NT2/D1 (cell line): ENCODE measurements at places on chromosomes 13 and 19.

GRCh38 chr13:112874751-112875300 lies 94.2 kb upstream of the MCF2L start:
- DNase-seq: no peak

DNA sequence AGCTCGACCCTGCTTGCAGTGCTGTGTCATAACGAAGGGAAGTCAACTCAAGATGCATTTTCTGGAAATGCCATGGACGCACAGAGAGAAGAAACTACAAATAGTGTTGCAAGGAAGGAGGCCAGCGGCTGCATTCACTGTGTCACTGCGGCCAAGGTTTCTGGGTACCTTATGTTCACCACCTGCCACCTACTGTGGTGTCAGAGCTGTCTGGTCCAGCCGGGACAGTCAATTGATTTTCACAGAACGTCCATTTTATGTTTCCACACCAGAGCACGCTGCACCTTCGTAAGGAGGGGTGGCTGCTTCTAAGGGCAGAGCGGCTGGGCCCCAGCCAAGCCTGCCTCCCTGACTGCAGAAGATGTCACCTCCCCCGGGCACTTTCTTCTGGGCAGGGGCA lies 17.7 kb downstream of the TSHZ3 start:
- no peak for DNase-seq

GRCh38 chr13:112058519-112058873 lies 8.5 kb upstream of the SOX1 start:
- DNase-seq: no peak

DNA sequence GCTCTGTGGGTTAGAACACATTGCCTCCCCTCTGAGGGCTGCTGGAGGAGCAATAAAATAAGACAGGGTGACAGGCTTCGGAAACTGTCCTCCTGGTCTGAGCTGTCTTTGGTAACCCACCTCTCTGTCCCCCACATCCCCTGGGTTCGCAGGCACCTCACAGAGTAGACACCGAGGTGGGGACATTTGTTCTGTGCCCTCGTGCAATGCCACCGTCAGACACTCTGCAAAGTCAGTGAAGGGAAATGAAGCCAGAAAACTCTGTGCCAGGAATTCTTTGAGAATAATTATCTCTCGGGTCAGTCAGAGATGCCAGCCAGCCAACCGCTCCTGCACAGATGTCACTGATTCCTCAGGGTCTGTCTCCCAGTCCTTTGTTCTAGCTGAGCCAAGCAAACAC lies 493.6 kb downstream of the FOXO1 start:
- no peak for DNase-seq

DNA sequence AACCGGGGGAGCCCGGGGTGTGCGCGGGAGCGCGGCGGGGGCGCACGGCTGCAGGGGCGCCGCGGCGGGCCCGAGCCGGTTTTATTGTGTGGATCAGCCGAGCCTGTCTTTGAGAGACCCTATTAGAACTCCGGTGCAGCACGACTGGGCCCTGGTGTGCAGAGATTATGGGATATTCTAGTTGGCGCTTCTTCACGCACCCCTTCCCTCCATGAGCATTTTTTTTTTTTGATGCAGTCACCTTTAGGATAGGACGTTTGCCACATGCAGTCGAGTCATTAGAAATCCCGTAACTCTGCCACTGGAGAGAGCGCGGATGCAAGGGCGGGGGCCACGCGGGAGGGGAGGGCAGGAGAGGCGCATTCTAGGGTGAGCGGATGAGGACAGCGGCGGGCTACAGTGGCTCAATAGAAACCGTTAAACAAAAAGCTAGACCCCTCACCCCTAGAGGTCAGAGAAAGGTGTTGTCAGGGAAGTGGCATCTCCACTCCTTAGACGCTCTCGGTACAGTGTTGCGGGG lies 3.7 kb downstream of the FGF9 start:
- no peak for DNase-seq

GRCh38 chr13:111844682-111845081 lies 222.3 kb upstream of the SOX1 start:
- no peak for DNase-seq

GRCh38 chr19:46574533-46574932 lies 26.6 kb upstream of the CALM3 start:
- no peak for DNase-seq

DNA sequence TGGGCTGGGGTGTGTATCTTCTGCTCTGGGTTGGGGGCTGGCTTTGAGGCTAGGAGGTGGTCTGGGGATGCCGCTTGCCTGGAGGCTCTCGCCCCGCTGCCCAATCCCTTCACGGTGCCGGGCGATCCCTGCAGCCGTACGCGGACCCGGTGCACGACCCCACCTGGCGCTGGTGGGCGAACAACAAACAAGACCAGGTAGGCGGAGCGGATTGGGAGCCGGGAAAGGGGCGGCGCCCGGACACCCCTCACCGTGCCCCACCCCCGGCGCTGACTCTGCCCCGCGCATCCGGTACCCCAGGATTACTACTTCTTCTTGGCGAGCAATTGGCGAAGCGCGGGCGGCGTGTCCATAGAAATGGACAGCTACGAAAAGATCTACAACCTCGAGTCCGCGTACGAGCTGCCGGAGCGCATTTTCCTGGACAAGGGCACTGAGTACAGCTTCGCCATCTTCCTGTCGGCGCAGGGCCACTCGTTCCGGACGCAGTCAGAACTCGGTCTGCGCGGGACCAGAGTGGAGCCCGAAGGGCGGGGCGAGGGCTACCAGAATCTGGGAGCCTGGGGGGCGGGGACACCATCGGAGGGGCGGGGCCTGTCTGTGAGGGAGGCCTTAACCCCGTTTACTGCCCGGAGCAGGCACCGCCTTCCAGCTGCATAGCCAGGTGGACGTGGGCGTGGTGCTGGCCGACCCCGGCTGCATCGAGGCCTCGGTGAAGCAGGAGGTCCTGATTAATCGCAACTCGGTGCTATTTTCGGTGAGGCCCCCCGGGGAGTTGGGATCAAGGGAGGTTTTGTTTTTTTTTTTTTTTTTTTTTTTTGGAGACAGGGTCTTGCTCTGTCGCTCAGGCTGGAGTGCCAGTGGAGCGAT lies 12.1 kb upstream of the PSMD8 start:
- peak; percentile 40 for DNase-seq

DNA sequence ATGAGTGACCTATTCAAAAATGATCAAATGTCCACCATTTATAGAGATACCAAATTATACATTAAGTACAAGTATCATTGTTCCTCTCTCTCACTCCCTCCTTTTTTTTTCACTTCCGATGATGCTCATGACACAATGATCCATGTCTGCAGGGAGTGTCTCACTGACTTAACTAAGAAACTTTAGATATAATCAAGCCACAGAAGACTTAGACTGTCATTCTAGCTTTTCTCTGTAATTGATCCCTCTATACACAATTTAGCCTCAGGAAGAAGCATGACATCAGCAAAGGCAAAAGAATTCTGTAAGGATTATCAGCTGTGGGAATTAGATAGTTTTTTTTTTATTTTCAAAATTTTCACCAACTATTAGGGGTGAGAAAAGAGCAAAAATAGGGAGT lies 734.9 kb upstream of the PCDH9 start:
- DNase-seq: no peak

GRCh38 chr13:32310134-32310706 lies 4.9 kb downstream of the ZAR1L start:
- DNase-seq: no peak

DNA sequence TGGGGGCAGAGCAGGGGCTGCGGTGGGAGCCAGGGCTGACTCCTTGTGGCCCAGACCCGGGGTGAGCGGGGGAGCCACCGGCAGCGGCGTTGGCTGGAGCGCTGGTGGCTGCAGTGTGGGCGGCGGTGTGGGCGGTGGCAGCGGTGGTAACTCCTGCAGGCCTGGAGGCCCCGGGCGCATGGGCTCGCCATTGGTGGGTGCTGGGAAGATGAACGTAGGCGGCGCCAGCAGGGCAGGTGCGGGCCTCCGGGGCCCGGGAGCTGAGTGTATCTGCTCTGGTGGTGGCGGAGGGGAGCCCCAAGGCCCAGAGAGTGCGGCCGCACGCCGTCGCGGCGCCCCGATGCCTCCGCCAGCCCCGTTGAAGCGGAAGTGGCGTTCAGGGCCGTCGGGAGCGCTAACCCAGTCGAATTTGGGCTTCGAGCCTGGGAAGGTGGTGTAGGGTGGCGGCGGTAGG lies 2.0 kb downstream of the GGN start:
- DNase-seq: no peak

DNA sequence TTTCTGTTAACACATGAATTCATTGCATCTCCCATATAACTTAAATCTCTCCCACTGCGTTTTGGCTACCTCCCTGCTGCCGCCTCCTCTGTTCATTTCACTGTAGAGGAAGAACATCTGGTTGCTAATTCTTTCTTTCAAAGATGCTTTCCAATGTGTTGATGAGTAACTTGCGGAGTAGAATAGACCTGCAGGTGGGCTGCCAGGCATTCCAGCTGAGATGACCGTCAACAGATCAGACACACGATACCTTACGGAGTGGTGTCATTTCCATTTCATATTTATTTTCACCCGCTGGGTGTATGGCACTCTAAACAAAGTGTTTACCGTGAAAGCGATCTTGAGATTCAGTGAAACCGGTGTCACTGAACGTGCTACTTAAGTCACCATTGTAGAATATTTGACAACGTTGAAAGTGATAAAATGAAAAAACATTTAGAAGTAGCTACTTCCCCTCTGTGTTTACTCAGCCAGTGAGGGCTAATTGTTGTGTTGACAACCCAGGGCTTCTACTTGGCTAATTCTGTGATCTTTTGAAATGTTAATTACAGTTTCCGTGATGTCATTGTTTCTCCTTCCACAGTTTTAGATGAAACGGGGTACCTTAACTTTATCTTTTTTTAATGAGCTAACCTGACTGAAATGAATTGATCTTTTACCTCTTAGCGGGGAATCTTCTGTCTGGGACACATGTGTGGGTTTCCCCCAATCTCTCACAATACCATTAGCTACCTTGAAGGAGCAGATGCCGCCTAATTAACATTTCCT lies 228.5 kb upstream of the ARGLU1 start:
- DNase-seq: peak; percentile 79

DNA sequence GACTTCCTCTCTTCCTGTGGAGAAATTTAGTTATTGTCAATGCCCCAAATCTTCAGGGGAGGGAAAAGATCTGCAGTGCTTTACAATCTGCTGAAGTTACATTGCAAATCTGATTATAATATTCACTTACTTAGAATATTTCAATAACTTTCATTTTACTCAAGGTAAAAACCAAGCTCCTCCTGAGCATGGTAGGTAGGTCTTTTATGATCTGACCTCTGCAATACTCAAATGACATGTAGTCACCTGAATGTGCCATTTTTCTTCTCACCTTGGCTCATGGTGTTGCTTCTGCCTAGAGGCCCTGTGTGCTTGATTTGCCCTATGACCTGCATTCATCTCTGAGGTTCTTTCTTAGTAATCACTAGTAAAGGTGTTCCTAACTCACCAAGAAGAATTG lies 331.4 kb downstream of the HS6ST3 start:
- DNase-seq: no peak

DNA sequence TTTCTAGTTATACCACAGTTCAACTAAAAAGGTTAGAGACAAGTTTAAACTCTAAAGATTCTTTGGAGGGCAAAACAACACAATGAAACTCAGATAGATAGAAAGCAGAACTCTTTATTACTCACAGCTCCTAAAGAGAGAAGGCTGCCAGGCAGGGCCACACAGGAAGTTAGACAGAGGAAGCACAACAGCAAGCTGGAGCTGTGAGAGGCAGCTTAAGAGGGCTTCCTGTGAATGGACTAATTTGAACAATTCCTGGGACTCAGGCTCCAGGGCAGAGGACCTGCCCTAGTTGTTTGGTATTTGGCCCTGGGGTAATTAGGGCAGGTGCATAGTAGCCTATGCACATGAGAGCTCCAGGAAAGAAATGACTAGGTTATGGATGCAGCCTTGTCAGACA lies 803.6 kb downstream of the DIAPH3 start:
- no peak for DNase-seq

GRCh38 chr19:39083599-39083982 lies 577 bp upstream of the ACP7 start:
- no peak for DNase-seq

GRCh38 chr19:12721656-12722565 lies 1.8 kb downstream of the TNPO2 start:
- DNase-seq: no peak

DNA sequence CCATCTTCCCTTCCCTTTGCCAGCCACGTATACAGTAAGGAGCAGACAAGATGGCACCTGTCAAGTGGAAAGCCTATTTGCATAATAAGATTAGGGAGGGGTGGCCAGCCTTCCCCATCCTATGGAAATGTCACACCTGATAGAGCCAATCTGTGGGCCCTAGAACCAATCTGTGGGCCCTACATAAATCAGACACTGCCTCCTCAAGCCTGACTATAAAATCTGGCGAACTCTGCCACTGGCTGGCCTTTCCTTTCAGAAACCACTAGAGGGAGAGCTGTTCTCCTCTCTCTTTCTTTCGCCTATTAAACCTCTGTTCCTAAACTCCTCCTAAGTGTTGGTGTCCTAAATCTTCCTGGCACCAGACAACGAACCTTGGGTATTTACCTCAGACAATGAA lies 231.5 kb upstream of the KLHL1 start:
- peak; percentile 8 for DNase-seq

GRCh38 chr13:113226873-113227450 lies 17.5 kb downstream of the CUL4A start:
- no peak for DNase-seq

DNA sequence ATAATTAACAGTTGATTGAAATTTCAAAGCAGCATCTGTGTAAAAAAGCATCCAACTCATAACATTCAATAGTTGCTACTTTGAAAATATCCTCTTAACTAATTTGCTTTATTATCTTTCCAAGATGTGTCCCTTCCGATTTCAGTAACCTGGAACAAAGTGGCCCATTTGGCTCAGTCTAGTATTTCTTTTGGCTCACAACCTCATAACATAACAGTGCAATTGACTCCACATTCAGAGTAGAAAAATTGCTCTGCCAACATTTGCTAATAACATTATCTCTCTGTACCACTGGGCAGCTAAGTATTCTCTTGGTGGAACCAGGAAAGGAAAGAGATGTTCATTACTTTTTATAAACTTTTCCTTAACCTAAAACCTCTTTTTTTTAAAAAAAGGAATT lies 571.1 kb upstream of the ARGLU1 start:
- DNase-seq: no peak

DNA sequence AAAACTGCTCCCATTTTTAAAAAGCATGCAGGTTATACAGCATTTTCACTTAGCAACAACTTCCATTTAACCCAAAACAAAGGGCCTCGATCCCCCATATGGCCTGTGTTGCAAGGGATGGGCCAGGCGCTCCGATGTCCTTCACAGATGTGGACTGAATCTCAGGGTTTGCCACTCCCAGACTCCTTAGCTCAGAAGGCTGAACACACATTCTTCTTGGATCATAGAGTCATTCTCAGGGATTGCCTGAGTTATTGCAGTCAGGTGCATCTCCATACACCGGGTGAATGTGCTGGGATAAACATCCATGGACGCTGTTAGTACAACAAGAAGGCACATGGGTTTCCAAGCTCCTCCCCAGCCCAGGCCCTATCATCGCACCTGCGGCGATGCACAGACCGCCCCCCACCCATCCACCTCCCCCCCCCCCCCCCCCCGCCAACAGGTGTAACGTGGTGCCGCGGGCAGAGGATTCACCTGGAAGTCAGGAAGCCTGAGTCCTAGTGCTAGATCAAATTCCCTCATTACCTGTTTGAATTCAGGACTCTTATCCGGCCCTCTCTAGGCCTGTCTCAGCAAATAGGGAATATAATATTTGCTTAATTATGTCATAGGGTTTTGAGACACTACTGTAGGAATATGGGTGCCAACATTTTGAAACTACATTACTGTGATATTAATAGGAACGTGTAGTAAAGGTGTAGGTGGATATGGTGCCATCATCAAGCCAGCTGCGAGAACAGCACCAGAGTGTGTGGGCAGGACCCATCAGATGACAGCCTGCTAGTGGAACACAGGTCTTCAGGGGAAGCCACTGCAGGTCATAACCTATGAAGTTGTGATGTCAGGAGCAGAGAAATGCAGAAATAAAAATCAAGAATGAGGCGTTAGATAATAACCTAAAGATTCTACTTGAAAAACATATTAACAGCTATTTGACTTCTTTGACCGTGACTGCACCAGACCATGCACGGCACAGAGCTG lies 110.9 kb downstream of the SACS start:
- no peak for DNase-seq
